Cortex of kidney (tissue), 1 donor: ENCODE measurements at places on chromosomes 3 and 15.

GRCh38 chr3:183064475-183064874, 34.8 kb downstream of the MCCC1 start:
- no peak for DNase-seq

DNA sequence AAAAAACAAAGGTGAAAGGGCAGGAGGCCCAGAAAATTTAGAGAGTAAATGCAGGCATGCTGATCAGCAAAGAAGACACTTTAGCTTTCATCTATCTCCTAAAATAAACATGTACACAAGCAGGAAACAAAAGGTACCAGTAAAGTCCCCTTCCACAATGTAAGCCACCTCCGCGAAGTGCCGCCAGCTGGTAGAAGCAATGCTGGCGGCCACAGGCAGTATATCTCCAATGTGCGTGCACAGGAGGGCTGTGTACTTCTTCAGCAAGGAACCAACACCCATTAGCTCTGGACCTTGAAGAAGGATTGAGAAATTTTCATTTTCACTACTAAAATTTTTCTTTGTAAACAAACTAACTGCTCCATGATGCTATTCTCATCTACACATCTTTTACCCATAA, 75.4 kb downstream of the HERC2 start:
- no peak for DNase-seq

- DNase-seq: no peak
These were observed 330.4 kb downstream of the EDEM1 start for GRCh38 chr3:5517921-5518320.

GRCh38 chr3:149658744-149659497, 1.1 kb upstream of the WWTR1 start:
- DNase-seq: no peak

GRCh38 chr3:99578339-99578970, 59.9 kb upstream of the COL8A1 start:
- DNase-seq: no peak

DNA sequence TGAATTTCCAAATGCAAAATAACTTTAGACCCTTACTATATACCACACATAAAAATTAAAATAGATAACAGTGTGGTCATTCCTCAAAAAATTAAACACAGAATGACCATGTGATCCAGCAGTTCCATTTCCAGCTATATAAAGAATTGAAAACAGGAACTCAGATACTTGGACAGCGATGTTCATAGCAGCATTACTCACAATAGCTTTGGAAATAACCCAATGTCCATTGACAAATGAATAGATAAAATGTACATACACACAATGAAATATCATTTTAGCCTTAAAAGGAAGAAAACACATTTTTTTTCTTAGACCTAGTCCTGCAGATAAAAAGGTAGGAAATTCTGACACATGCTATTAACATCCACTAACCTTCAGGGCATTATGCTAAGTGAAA, 26.7 kb downstream of the RAD51 start:
- no peak for DNase-seq

GRCh38 chr15:50075319-50075718, 43.7 kb downstream of the ATP8B4 start:
- DNase-seq: no peak

GRCh38 chr15:59993950-59994401, 10.1 kb upstream of the FOXB1 start:
- DNase-seq: no peak
